Epithelial cell of proximal tubule (primary cell): ENCODE measurements at places on chromosomes 4 and X. TPM values are rescaled to one million over a fixed set of nuclear protein-coding genes. Genes with fewer than 3 reads are reported as not detected.
A peak's percentile ranks its signal among the peaks of the same experiment; 100 is the strongest.

DNA sequence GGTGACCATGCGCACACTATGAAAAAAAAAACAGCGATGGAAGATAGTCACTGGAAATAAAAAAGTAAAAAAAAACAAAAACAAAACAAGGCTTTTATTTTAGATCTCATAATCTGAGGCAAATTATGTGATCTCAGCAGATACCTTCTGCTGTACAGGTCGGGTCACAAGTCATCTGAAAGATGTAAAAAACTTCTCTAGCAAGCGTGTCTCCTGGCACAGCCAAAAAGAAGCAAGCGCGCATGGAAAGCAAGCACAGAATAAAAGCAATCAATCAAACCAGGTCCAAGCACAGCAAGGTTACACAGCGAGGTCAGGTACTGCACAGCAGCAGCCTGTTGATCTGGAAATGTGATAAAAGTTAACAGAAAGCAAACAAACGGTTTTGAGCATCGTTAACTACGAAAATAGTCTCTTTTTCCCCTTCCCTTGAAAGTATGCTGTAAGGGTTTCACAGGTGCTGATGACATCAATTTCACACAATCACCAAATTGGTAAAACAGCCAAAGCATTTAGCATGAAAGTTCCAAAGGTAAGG lies 79.3 kb upstream of the MTNR1A start:
- no peak for DNase-seq

DNA sequence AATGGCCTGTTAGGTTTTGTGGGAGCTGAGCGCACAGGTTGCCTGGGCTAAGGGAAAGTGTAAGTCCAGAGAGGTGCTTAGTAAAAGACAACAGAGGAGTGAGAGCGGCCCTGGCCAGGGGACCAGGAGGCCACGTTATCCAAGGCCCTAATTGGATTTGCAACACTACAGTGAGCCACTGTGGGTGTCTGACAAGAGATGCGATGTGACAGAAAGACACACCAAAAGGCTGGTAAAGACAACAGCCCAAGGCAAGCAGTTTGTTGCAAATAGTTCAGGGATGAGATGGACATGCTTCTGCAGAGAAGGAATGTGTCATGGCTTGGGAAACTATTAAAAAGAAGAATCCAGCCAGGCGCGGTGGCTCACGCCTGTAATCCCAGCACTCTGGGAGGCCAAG lies 162.7 kb upstream of the KIT start:
- no peak for DNase-seq

- no peak for DNase-seq
Observed at GRCh38 chr4:110305455-110305854, 107.0 kb upstream of the ELOVL6 start.

- DNase-seq = no peak
Observed at GRCh38 chrX:45775468-45775867, 574.8 kb upstream of the DIPK2B start.

Gene FAM47C
- total RNA-seq = not detected in 2 replicates

Gene MFAP3L
- 8.7 and 10.2 TPM in 2 replicates for total RNA-seq

DNA sequence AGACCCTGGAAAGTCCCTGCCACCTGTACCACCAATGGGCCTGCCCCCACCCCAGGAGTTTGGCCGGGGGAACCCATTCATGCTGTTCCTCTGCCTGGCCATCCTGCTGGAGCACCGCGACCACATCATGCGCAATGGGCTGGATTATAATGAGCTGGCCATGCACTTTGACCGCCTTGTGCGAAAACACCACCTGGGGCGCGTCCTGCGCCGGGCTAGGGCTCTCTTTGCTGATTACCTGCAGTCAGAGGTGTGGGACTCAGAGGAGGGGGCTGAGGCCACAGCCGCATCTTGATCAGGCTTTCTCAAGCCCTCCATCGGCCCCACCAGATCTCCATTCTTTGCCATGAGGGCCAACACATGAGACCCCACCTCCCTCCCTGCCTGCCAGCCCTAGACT lies 13.6 kb upstream of the RBM3 start:
- DNase-seq = no peak

- DNase-seq = no peak
Observed at GRCh38 chrX:54473993-54474859, 21.8 kb downstream of the FGD1 start.

DNA sequence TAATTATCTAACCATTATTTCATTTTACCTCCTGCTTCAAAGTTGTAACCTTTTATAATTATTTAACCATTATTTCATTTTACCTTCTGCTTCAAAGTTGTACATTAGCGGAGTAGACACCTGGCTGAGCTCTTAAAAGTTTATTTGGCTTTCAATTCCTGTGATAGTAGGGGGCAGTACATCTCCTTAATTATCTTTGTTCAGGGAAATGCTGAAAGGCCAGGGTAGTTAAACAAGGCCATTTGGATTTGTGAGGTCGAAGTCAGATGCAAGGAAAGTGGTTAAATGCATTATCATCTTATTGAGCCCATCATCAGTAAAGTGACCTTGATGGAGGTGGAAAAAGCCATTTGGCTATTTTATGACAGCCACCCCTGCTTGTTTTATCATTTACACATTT lies 210.6 kb downstream of the TENM3 start:
- DNase-seq = no peak

Gene FAM199X
- total RNA-seq = 16.1 and 16.3 TPM in 2 replicates

Gene ARAF
- 31.5 and 43.7 TPM in 2 replicates for total RNA-seq

Gene DTHD1
- total RNA-seq = not detected in 2 replicates

GRCh38 chr4:5706486-5707290 lies 1.7 kb downstream of the EVC2 start:
- DNase-seq = no peak

GRCh38 chr4:15702941-15703403 lies at the start of gene BST1:
Gene BST1, plus strand, starts transcription at chr4:15703065. Its CDS starts 80 bp downstream, at chr4:15703145.
- no peak for DNase-seq

- DNase-seq = no peak
Observed at GRCh38 chr4:4270529-4270928, 19.4 kb downstream of the LYAR start.

GRCh38 chr4:183284965-183285364 lies 35.1 kb downstream of the CLDN22 start:
- DNase-seq = no peak

GRCh38 chrX:33086886-33087285 lies 124.5 kb downstream of the DMD start:
- no peak for DNase-seq

Gene SERPINA7
- not detected in 2 replicates for total RNA-seq

DNA sequence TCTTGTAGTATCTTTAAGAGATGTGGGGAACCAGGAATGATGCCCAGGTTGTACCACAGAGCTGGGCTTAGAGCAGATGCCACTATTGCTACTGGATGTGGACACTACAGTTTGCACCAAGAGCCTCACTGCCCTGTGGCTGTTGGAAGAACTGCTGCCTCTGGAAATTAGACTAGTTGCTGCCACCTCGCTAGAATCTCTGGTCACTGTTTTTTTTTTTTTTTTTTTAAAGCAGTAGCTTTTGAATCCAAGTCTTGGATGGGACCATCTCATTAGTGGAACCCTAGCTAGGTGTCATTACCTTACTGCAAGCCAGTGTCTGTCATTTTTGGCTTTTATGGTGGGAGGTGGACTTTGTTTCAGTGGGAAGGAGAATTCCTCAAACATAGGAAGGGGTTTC lies 105.5 kb downstream of the ARHGAP10 start:
- DNase-seq = no peak

DNA sequence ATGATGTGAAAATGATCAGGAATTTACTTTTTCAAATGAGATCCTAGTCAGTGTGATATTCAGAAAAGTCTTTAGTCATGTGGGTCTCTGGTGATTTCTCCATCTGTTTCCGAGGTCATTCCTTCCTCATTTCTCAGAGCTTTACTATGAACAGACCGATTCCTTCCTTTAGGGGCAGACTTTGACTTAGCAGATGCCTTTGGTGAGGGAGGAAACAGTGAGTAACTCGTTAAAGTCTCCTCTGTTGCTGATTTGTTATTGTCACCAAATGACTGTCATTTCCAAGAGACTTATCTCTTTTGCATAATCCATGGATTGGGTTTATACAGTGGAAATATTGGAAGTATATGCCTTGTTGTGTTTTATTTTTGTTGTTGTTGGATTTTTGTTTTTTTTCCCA lies 76.2 kb upstream of the CD99 start:
- DNase-seq = peak; percentile 51

Gene CLGN
- 7.7 and 8.1 TPM in 2 replicates for total RNA-seq

DNA sequence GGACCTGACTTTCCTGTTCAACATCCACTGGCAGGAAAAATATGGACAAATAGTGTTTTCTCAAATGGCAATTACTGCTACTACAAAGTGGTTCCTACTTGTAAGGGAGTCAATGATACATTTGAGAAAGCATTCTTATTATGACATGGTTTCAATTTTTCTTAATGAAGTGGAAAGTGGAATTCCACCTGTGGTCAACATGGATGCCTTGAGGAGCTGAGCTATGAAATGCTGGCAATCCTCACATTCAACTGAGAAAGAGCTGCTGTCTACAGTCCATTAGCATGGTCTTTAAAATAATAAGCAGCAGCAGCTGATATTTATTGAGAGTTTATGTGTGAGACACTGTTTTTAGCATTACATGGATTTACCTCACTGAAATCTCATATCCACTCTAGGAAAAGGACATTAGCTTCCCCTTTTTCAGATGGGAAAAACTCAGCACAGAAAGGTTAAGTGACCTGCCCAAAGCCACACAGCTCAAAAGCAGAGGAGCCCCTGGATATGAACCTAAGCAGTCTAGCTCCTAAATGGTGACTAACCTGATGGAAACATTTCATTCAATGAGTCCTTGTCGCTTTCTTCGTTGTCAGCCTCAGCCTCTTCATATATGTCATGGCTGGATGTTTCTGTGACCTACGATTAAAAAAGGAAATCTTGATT lies 29.2 kb downstream of the MAP7D3 start:
- no peak for DNase-seq

Gene NLGN4X
- 0.69 and 1.6 TPM in 2 replicates for total RNA-seq

DNA sequence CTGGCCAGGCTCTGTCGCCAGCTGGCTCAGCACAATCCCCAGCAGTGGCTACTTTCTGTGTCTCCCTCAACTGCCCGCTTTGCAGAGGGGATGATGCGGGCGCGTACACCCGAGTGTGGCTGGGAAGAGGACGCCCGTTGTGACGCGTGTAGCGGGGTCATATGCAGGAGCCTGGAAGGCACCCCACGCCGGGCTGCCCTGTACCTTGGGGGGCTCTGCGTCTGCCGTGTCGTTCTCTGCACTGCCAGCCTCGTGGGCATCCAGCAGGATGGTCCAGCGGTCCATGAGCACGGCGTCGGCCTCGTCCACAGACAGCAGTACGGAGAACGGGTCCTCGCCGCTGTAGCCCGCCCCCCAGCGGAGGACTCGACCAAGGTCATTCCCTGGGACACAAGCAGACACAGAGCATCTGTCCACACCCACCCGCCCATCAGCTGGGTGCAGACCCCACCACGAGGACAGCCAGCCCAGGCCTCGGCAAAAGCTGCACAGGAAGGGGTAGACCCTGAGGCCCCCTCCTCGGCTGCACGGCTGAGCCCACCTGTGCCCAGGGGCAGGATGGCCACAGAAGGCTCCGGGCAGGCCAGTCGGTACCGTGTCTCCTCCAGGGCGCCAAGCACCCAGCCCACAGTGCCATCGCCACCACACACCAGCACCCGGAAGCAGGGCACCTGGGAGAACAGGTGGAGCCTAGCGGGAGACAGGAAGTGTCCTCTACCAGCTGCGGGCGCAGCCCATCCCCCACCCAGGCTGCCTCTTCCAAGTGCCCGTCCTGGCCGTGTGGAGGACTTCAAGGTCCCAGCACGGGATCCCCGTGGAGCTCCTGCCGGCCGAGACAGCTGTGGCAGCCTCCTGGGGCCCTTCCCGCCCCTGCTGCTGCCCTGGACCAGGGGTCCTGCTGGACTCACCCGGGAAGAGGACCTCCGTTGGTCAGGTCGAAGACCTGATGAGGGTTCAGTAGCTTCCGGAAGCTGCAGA lies 10.8 kb downstream of the DGKQ start:
- DNase-seq = no peak

- peak; percentile 65 for DNase-seq
Observed at GRCh38 chr4:77393996-77394395, 211.6 kb upstream of the CXCL13 start.

Gene MAGEC2
- total RNA-seq = not detected in 2 replicates

GRCh38 chr4:39649639-39650265 lies 11.1 kb upstream of the SMIM14 start:
- no peak for DNase-seq

Gene GPRASP1
- total RNA-seq = 0.29 and 0.98 TPM in 2 replicates

DNA sequence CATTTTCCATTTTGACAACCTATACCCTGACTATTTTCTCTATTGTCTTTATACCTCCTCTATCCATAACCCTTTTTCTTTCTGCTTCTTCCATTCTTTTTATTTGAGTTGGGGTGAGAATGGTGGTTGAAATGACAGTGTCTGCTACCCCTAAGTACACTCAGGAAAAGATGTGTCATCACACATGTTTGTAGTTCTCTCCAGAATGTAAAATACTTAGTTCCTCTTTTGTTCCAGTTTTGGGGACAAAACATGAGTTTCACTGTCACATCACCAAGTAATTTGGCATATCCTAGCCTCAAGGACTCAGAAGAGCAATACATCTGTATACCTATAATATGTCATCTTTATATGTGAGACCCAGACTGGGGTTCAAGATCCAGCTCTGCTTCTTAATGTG lies 90.3 kb downstream of the COMMD8 start:
- DNase-seq = no peak

GRCh38 chr4:46676364-46676763 lies 232.7 kb downstream of the COX7B2 start:
- no peak for DNase-seq

Gene ZNF827
- 14.1 and 17.4 TPM in 2 replicates for total RNA-seq

- DNase-seq = no peak
Observed at GRCh38 chr4:67456577-67457196, 88.6 kb downstream of the CENPC start.

- DNase-seq = peak; percentile 81
Observed at GRCh38 chr4:6032249-6033244, 14.3 kb upstream of the C4orf50 start.

DNA sequence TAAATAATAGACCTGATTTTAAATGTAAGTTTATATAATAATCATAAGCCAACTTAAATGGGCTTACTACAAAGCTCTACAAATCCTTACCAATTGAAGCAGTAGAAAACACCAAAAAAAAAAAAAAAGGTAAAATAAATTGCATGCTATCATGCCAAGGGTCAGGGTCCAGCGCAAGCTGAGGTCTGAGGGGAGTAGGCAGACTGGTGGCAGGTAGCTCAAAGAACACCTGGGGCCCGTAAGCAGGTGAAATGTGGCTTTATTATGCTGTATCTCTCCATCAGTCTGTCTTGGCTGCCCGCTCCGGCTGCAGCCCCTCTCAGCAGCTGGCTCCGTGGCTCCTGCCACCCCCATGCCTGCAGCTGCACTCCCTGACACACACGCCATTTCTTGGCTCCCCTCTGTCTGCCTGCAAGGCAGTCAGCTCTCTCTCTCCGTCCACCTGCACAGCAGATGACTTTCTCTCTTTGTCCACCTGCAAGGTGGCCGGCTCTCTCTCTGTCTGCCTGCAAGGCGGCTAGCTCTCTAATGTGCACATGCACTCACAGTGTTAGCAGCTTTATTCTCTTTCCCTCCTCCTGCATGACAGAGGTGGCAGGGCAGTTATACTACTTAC lies 209.4 kb upstream of the UGT8 start:
- no peak for DNase-seq

- DNase-seq = no peak
Observed at GRCh38 chr4:67091673-67092072, 453.6 kb downstream of the CENPC start.

Gene F9
- total RNA-seq = not detected in 2 replicates

Gene ARMCX1
- total RNA-seq = 15.5 and 18.3 TPM in 2 replicates
